ENCODE measurements at places on chromosomes 16 and 17.

- DNase-seq = peak; percentile 84
These were observed at the start of gene ZFP3 for GRCh38 chr17:5078106-5079028. Gene ZFP3, plus strand, starts transcription at chr17:5078467. Its CDS starts 13,038 bp downstream, at chr17:5091505.

- no peak for DNase-seq
These were observed 23.0 kb downstream of the MGRN1 start for GRCh38 chr16:4647644-4647980.

DNA sequence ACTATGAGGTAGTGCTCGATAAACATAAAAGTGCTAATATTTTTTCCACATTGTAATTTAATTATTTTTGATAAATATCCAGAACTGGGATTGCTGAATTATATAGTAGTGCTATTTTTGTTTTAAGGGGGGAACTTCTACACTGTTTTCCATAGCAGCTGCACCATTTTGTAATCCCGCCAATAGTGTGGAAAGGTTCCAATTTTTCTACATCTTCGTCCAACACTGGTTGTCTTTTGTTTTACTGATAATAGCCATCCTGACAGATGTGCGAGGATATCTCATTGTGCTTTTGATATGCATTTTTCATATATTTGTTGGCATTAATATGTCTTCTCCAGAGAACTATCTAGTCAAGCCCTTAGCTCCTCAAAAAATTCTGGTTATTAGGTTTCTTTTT, 259.6 kb upstream of the KCNJ16 start:
- no peak for DNase-seq

- no peak for DNase-seq
These were observed 45.1 kb upstream of the IRF8 start for GRCh38 chr16:85853547-85854545.

GRCh38 chr16:3152277-3152990, 17.6 kb downstream of the ZNF213 start:
- peak; percentile 79 for DNase-seq

GRCh38 chr17:61460796-61461585, 8.8 kb downstream of the TBX4 start:
- no peak for DNase-seq

- no peak for DNase-seq
These were observed 292.5 kb downstream of the SOX9 start for GRCh38 chr17:72413077-72414031.

DNA sequence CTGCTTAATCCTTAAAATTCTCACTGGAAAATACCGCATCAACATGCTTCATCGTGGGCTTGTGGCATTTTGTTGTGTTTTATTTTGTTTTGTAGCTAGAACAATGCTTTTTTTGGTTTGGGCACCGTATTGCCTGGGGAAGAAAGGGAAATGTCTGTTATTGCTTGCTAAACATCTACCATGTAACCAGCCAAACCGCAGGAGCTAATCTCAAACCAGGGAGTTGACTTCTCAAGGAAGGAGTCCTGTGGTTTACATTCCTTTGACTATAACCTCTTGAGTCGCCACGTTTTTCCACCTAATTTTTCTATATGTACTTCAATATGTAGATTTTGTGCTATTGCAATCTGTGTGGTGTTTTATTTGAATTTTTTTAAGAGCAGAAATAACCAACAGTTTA, 593.5 kb upstream of the SOX9 start:
- DNase-seq = no peak

DNA sequence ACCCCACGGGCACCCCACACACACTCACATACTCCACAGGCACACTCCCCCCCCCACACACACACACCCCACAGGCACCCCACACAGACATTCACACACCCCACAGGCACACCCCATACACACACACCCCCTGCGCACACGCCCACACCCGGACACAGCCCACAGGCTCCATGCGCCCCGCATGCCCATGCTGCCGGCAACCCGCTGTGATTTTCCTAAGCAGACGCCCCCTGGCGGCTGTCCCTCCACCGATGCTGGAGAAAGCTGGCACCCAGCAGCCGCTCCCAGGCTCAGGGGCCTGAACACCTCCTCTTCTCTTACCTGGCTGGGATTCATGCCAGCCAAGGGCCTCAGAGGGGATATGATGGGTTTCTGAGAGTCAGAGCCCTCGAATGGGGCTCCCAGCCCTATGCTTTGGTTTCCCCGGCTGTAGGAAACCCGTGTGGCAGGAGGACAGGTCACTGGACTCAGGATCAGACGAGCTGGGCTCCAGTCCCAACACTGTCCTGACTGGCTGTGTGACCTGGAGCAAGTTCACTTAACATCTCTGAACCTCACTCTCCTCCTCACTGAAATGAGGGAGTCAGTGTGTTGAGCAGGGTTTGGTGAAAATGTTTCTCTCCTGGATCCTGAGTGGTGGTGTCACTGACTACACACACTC, 19.6 kb upstream of the TNFRSF13B start:
- peak; percentile 80 for DNase-seq

DNA sequence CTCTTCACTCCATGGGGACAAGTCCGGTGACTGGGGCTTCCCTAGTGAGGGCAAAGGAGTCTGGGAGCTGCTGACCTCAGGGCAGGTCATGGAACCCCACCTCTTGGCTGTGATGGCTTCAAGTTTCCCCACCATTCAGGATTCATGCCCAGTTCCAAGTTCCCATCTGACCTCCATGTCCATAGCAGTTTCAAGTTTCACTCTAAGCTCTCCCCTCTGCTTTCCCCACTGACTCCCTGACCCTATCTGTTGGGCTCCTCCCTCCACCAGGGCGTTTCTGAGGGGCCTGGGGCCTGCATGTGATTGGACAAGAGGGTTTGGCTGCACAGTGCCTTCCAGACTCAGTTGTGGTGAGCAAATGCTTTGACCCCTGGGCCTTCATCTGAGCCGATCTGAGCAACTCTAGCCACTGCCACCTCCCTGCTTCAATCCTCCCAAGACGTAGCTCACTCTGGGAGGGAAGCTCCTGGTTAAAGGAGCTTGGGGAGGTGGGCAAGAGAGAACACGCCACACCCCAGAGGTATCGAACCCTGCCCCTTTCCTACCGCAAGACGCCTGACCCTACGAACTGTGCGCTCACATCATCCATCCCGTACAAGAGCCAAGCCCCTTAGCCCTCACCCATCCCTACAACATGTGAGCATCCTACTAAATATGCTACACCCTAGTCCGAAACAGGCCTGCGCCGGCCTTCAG, 8.3 kb downstream of the ZNF629 start:
- DNase-seq = no peak

- DNase-seq = no peak
These were observed 15.4 kb downstream of the REXO5 start for GRCh38 chr16:20821682-20822081.

- DNase-seq = no peak
These were observed 29.6 kb downstream of the NMT1 start for GRCh38 chr17:45090711-45091110.

DNA sequence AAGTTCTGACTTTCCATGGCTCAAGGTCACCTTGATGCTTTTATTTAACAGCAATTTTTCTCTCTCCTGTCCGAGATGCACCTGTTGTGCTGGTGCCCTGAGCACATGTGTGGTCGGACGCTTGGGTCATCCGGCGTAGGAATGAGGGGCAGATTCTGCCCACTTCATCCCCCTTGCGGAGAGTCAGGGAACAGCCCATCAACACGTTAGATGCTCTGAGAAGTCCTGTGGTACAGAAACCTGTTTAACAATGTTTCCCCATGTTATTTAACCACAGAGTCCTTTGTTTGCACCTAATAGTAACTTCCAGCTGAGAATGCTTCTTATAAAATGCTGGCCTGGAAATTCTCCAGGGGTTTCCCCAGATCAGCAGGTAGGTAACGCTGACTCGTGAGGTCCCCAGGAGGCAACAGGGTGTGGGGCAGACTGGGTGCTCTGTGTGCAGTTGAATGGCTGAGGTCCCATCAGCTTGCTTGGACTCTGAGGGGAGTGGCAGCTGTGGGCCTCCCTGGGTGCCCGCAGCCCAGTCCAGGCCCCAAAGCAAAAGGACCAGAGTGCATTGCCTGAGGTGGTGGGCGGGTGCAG, 17.8 kb downstream of the DOC2B start:
- no peak for DNase-seq

DNA sequence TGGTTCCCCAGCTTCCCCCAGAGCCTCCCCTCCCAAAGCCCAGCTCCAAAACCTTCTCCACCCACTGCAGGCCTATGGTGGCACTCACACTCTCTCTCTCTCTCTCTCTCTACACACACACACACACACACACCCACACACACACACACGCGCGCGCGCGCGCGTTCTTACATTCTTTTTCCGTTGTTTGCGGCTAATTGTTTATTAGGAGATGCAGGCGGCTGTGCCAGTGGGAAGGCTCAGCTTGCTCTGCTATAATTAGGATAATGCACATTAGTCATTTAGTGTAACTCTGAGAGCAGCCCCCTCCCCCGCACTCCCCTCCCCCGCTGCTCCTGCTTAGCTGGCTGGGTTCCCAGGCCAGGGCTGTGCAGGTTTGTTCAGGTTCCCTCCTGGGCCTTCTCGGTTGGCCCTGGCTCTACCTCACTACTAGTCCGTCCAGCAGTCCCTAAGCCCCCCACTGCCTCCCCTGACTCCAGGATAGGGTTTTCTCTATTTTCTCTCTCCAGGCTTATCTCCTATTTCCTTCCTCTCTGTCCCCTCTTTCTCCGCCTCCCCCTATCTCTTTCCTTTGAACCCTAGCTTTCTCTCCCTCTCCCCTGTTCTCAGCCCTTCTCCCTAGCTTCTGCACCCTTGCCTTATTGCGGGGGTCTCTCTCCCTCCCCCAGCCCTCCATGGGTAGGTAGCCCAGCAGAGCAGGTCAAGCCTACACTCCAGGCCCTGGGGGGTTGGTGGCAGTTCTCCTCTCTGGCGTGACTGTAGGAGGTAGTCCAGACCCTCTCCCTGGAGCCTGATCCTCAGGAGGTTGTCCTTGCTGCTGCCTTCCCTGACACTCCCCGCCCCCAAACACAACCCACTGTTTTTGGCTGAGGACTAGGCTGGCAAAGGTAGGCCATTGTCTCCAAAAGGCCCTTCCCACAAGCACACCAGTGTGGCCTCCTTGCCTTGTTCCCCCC, 34.0 kb downstream of the TMEM132E start:
- no peak for DNase-seq

DNA sequence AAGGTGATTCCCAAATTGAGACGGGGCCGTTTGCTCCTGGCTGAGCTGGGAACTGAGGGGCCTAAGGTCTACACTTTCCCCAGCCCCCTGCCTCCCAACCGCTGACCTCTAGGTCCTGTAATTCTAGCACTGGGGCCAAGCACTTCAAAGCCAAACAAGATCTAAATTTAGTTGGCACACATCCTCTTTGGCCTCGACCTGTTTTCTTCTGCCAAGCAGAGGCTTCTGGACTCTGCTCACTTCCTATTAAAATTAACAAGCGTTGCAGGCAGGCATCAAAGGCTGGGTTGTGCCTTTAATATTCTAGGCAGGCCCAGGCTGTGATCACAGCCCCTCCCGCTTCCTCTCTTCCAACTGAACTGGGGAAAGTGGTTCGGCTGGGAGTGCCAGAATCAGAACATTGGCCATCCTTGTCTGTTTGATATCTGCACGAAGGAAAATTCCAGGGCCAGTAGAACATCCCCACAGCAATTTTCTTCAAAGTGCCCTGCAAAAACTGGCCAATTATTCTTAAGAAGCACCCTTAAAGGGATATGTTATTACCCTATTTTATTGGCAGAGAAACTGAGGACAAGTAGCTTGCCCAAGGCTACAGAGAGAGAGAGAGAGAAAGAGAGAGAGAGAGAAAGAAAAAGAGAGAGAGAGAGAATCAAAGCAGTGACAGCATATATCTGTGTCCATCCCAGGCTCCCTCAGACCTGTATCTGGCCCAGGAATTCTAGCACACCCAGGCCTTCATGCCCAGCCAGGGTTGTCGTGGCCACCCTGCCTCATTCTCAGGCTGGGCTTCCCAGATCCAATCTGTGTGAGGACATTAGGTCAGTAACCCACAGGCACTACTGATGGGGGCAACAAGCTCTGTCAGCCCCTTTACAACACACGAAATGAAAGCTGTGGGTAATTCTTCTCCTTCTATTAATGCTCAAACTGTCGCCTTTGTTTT, 12.8 kb upstream of the MT4 start:
- DNase-seq = no peak

DNA sequence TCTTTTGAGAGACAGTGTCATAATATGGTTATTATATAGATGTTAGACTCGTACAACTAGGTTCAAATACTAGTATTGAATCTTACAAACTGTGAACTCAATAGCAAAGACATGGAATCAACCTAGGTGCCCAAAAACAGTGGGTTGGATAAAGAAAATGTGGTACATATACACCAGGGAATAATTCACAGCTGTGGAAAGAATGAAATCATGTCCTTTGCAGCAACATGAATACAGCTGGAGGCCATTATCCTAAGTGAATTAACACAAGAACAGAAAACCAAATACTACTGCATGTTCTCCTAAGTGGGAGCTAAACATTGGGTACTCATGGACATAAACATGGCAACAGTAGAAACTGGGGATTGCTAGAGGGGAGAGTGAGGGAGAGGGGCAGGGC, 8.1 kb downstream of the PHKB start:
- DNase-seq = no peak

DNA sequence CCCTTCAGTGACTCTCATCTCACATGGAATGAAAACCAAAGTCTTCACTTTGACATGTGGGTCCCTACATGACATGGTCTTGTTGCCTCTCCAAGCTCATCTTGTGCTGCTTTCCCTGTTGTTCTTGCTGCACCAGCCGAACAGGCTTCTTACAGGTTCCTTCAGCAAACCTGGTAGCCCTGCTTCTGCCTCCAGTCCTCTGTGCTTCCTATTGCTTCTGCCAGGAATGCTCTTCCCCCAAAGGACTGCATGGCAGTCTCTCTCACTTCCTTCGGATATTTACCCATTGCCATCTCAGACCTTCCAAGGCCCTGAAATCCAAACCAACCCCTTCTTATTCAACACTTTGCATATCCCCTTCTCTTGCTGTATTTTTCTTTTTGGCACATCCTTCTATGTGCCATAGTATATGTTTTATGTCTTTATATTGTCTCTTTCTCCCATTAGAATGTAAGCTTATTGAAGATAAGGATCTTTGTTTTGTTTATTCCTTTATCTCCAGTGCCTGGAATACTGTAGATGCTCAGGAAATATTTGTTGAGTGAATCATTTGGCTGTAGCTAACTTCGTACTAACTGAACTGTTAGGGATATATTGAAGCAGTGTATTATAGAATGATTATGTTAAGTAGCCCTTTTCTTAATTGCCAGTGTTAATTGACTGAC, 57.9 kb upstream of the SLC12A3 start:
- DNase-seq = no peak

DNA sequence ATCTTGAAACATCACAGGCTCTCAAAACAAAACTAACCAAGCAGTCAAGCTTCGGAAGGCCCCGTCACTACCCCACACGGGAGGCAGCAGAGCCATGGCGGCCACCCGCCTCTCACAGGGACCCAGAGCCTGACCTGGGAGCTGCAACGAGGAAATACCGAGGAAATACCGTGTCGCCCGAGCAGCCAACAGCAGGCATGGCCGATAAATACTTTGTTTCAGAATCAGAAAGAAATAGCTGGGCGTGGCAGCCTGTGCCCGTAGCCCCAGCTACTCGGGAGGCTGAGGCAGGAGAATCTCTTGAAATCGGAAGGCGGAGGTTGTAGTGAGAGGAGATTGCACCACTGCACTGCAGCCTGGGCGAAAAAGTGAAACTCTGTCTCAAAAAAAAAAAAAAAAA, 6.9 kb downstream of the LMF1 start:
- DNase-seq = no peak

GRCh38 chr17:55518510-55518909, 7.3 kb upstream of the SMIM36 start:
- DNase-seq = no peak
